ENCODE measurements at places on chromosomes 16 and 17.

DNA sequence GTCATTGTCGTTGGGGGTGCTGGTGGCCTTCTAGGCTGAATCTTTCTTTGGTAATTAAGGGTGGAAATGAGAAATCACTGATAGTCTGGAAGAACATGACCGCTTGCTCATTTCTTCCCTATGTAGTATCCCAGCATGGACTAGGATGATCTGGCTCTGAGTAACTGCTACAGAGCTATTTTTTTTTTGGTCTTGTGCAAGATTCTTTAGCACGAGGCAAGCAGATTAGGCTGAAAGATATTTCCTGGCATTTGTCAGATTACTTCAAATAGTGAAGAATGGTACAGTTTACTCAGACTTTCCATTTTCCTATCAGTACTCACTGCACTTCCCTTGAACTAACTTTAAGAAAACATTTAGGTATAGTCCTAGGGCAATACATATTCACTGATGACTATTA lies 89.0 kb downstream of the SYCE1L start:
- DNase-seq: no peak

- DNase-seq: no peak
These were observed 47.8 kb upstream of the IRF8 start for GRCh38 chr16:85851034-85851785.

DNA sequence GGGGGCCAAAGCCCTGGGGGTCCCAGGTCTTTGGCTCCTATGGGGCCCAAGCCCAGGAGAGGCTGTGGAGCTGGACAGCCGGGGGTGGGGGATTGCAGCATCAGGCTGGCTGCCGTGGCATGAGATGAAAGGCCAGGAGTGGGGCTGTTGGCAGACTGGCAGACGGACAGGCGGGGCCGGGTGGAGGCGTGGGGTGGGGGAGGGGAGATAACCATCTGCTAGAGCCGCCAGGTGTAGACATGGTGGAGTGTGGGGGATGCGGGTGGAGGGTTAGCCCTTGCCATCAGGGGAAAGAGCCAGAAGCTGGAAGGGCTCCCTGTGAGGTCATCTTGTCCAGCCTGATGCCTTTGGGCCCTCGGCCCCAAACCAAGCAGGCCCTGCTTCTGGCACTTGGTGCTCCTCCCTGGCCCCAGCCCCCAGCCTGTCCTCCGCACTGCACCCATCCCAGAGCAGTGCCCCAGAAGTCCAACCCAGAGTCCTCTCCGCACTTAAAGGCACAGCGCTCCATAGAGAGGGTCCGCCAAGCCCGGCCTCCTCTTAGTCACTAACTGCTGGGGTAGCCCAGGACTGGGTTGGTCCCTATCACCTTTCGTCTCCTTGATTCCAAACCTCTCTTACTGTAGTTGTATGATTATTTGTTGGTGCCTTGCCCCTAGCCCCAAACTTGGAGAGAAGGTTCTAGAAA lies 33.3 kb upstream of the DLX4 start:
- DNase-seq: no peak

DNA sequence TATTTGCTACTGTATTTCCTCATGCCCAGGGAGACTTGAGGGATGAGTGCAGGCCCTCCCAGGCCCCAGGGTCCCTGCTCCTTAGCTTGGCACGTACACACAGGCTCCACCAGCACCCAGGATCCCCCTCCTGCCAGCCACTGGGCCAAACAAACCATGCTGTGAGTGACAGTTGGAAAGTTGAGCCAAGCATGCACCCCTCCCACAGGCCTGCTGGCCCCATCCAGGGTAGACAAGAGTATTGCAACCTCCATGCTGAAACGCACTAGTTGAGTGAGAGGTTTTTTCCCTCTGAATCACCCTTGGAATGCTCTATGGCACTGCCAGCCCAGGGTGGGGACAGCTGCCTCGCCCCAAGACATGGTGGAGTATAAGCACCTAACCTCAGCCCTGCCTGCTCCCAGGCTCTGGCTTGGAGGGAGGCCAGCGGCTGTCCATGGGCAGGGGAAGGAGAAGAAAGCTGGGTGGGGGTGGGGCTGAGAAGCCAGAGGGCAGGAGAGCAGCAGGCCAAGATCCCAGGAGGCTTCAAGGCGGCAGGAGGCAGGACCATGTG lies 49.6 kb downstream of the PITPNM3 start:
- no peak for DNase-seq

DNA sequence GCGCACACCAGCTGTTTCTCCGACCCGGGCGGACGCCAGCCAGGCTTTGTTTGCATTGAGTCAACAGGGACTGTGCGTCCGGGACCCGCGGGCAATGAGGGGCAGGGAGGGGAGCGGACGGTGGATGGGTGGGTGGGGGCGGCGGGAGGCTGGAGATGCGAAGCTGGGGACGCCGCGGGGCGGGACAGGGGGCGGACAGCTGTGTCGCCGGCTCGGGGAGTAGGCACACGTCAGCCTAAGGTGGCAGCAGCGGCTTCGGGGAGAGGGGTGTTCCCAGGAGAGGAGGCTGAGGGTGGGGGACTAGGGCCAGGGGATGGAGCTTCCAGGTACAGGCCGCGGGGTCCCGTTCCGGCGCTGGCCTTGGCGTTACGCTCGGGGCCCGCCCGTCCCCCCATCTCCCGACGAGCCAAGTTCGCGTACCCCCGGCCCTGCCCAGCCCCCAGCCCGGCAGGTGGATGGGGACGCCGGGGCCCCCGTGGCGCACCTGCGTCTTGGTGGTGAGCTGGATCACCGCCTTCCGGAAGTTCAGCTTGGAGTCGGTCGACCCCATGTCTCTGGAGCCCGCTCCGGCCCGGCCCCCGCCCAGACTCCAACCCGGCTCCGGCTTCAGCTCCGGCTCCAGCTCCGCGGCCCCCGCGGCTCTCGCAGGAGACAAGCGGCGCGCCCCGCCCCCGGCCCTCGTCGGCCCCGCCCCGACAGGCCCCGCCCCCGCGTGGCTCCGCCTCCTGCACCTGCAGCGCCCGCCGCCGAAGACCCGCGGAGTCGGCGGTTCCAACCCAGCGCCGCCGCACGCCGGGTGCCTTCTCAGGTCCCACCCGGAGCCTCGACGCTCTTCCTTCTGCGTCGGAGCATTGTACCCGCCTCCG lies at the start of gene HID1:
Gene HID1 (minus strand): TSS at position 653 of the 866 bp plus-strand sequence. CDS start 103 bp downstream, at position 550.
- DNase-seq: peak; percentile 56
